Stimulated activated CD4-positive, alpha-beta T cell treated with anti-CD3 and anti-CD28 coated beads, Interleukin-2, amount 100 ng/mL, for 24 hours (primary cell): ENCODE measurements at places on chromosomes 11 and 22.

- DNase-seq, result no peak
Measured at GRCh38 chr11:21564095-21564494, 628.8 kb upstream of the ANO5 start.

DNA sequence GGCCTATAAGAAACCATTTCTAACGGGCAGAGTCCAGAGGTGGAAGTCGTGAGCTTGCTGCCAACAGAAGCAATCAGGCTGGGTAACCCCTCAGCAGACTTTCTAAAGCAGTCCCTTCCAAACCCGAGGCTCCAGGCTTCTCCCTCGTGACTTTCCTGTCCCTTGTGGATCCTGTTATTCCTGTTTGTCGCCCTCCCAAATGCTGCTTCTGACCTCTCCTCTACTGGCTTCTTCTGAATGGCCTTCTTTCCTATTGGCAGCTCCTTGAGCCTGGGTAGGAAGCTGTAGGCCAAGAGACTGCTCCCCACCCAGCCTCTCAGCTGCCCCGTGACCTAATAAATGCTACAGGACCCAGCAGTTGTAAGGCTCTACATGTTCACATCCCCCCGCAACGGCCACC lies 35.0 kb downstream of the MAFF start:
- DNase-seq, result no peak

GRCh38 chr22:23384431-23384830 lies 195.7 kb downstream of the IGLL1 start:
- no peak for DNase-seq

DNA sequence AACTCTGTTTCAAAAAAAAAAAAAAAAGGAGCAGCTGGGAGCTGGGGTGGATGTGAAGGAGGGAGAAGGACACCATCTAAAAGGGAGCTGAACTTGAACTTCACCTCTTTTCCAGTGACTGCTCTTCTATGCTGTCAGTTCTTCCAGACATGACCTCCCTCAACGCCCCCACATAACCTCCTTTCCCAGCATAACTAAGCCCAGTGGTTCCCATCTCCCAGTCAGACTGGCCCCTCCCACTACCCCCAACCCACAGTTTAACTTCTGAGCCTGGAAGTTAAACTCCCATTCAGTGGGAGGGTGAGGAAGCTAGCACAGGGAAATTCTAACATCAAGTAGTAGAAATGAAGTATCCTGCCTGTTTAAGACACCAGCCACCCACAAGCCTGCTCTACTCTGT lies 1.8 kb downstream of the ARHGAP1 start:
- no peak for DNase-seq
